NCI-H1417 treated with DMSO at 0.1 percent for 48 hours (cell line): ENCODE measurements at places on chromosomes 3 and 15.

GRCh38 chr3:181880331-181880730 is 168.6 kb downstream of the SOX2 start:
- no peak for DNase-seq

GRCh38 chr3:155603302-155603701 is 141.6 kb downstream of the PLCH1 start:
- no peak for DNase-seq

- DNase-seq, result no peak
Observed at GRCh38 chr3:171284308-171285075, 175.7 kb downstream of the TNIK start.

- no peak for DNase-seq
Observed at GRCh38 chr3:159866201-159866746, 122.4 kb upstream of the IL12A start.

DNA sequence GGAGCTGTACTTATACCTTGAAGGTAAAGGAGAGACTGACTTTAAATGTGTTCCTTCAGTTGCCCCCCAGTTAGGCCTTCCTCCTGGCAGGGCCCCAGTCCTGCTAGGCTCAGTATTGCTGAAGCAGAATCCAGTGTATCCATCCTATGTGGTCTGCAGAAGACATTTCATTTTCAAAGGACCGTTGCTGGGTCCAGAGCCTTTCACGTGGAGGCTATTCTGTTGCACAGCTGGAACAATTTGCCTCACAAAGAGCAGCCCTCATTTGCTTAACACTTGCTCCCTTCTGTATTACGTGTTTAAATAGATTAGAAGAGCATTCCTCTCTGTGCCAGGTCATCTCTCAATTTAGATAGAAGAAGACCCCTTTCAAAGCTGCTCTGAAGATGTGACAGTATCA is 78.9 kb upstream of the CFAP20DC start:
- DNase-seq, result no peak

- DNase-seq, result no peak
Observed at GRCh38 chr3:160796813-160797164, 40.8 kb downstream of the PPM1L start.
